ENCODE measurements at places on chromosomes 2 and 18.

DNA sequence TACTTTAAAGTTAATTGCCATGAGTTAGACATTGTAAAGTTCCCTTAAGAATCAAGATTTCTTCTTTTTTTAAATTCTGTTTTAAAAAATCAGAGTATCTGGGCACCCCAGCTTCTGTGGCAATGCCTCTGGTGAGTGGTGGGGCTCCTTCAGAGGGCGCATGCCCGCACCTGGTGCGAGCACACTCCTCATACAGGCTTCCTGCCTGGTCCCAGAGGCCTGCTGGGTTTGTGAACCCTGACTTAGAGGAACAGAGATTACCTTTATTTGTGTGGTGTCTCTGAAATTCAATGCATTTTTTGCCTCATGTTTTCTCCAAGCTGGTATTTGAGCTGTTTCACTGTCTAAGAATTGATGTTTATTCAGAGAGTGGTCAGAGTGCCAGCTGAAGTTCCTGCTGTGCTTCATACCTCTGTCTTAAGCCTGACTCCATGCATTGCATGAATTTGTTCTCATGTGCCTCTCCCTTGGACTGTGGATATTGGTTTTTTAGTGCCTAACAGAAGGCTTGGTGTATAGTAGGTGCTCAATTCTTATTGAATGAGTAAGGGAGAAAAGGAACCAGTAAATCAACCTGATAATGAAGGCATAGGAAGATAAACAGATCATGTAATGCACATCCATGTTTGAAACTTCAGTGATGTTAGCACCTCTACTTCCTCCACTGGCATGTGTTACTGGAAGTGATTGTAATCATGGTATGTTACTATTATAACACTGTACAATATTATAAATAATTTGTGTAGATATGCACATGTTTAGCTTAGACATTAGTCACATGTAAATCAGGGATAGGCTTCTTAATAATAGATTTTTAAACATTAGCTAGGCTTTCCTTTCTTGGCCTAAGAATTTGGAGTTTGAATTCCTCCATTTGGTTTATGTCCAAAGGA lies 29.0 kb downstream of the PHLPP1 start:
- no peak for DNase-seq

- peak; percentile 57 for DNase-seq
These were observed 32.3 kb downstream of the DNMT3A start for GRCh38 chr2:25309402-25309801.

DNA sequence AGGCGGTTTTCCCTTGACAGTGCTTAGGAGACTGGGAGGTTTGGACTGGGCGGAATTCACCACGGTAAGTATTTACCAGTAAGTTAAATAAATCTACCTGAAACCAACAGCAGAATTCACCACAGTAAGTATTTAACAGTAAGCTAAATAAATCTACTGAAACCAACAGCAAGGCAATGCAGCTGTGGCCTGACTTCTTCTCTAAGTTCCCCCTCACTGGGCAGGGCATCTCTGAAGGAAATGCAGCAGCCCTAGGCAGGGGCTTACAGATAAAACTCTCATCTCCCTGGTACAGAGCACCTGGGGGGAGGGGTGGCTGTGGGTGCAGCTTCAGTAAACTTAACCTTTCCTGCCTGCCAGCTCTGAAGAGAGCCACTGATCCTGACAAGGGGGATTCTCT lies 432.5 kb upstream of the LRRTM1 start:
- no peak for DNase-seq

- no peak for DNase-seq
These were observed 19.1 kb downstream of the KCNK3 start for GRCh38 chr2:26711457-26712161.

DNA sequence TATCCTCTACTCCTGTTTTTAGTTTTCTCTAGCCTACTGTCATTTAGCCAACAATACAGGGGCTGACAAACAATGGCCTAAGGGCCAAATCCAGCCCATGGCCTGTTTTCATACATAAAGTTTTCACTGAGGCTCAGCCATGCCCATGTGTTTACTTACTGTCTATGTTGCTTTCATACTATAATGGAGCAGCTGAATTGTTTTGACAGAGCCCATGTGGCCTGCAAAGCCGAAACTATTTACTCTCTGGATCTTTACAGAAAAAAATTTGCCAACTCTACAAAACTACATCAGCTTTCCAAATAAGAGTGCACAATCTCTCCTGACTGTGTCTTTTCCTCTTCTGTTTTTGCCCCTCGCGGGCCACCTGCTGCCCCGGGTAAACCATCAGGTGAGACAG lies 24.0 kb downstream of the LGALSL start:
- DNase-seq = no peak
